ENCODE measurements at places on chromosomes 5 and 9.

DNA sequence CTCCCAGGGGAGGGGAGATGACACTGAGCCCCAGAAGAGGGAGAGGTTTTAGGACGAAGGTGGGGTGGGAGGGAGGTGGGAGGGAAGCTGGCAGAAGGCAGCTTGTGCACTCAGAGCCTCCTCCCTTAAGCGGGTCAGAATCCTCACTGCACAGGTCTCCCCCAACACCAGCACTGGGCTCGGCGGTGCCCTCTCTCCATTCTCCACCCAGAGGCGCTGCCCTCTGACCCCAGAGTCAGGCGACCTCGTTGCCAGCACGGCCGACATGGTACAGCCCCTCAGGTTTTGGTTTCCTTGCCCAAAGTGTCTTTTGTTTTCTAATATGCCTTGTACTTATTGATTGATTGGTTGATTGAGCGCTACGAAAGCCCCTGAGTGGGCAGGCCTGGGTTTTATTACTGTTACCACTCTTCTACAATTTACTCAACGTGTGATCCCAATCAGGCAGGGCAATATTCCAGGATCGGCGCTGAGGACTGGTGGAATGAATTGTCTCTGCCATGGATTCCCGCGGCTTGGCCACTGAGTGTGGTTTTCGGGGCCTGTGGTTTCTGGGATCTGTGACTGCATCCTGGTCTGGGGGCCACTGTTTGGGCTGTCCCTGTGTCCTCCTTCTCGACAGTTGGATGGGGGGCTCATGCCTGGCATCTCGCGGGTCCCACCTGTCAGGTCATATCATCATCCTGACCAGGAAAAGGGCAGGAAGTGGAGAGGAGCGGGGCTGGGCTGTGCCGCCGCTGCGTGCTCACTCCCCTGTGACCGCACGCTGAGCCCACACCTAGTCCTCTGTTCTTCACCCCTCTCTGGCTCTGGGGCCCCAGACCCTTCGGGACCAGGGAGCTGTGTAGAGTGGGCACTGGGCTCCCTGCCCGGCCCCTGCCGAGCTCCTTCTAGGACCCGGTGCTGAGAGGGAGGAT is 9.6 kb upstream of the FCN2 start:
- DNase-seq = no peak

- DNase-seq = no peak
Observed at GRCh38 chr9:135715056-135715595, 13.1 kb downstream of the KCNT1 start.

DNA sequence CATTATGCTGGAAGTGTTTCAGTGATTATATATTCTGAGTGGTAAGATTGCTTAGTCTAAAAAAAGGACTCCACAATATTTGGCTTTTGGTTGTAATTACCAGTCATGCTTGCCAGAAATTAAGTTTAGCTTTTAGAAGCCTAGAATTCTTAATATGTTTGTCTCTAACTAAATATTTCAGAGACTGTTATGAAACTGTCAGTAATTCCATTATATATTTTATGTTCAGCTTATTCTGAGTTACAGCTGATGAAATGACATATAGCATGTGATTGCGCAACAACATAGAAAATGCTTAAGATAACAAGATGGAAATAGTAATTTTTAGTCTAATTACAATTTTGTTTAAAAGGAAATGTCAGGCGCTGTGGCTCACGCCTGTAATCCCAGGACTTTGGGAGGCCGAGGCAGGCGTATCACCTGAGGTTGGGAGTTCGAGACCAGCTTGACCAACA is 44.2 kb downstream of the KIAA1958 start:
- no peak for DNase-seq

GRCh38 chr5:65876496-65876895 is 49.9 kb upstream of the ERBIN start:
- no peak for DNase-seq

DNA sequence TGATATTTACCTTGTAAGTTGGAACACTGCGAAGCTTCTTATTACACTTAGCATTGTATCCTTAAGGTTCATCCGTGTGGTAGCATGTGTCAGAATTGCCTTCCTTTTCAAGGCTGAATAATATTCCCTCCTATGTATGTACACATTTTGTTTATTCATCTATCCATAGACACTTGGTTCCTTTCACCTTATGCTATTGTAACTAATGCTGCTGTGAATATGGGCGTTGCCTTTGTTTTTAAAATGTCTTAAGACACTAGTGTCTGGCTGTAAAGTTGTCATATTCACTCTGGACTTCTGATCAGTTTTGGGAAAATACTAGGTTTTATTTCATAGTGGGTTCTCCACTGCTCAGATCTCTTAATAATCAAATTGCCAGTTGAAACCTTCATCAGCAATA is 383.3 kb upstream of the PRR16 start:
- no peak for DNase-seq

DNA sequence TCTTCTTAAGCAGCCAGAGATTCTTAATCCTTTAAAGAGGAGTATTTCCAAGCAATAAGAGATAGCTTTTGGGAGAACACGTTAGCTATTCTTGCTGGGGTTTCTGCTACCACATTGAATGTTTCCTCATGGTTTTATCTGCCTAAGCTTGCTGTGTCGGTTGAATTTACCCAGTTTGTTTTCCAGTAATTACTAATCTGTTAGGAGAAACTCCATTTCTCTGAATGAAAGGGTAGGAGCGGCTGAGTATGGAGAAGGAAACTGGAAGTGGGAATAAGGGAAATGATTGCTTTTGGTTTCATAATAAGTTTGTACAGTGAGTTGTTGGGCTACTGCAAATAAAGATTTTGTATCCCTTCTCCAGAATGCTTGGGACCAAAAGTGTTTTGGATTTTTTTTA is 1.2 kb downstream of the JAK2 start:
- no peak for DNase-seq

GRCh38 chr9:86282979-86283535 is 719 bp upstream of the ISCA1 start:
- no peak for DNase-seq

GRCh38 chr5:10460252-10460906 is 18.7 kb downstream of the ROPN1L start:
- no peak for DNase-seq

GRCh38 chr9:87592554-87593358 is 95.1 kb downstream of the DAPK1 start:
- DNase-seq = no peak

- peak; percentile 45 for DNase-seq
Observed at GRCh38 chr5:172713113-172713808, 57.7 kb downstream of the DUSP1 start.

- DNase-seq = no peak
Observed at GRCh38 chr9:101458963-101459631, 23.5 kb upstream of the ALDOB start.

DNA sequence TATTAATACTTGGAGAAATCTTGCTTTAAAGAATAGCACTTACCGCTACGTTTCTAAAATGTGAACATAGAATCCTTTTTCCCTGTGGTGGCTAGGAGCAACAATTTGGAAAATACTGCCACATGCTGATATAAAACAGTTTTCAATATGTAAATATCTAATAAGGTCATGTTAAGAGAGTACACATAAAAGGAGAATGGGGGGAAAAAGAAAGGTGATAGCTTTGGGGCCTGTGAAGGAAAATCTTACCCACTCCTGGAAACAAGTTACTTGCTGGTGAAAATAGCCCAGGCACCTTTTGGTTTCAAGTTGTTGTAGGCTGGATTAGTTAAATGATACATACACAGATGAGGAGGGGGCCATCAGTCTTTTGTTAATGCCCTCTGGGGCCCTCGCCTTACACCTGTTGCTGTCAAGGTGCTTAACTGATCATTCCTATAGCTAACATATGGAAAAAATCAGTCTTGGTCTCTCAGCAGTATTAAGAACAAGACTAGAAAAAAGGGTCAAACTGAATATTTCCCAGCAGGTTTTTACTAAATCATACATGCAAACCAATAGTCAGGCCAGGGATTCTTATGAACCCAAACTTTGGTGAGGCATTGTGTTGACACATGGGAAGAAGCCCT is 24.1 kb downstream of the FYB1 start:
- DNase-seq = no peak

- DNase-seq = no peak
Observed at GRCh38 chr9:15416880-15417279, 5.8 kb upstream of the SNAPC3 start.

DNA sequence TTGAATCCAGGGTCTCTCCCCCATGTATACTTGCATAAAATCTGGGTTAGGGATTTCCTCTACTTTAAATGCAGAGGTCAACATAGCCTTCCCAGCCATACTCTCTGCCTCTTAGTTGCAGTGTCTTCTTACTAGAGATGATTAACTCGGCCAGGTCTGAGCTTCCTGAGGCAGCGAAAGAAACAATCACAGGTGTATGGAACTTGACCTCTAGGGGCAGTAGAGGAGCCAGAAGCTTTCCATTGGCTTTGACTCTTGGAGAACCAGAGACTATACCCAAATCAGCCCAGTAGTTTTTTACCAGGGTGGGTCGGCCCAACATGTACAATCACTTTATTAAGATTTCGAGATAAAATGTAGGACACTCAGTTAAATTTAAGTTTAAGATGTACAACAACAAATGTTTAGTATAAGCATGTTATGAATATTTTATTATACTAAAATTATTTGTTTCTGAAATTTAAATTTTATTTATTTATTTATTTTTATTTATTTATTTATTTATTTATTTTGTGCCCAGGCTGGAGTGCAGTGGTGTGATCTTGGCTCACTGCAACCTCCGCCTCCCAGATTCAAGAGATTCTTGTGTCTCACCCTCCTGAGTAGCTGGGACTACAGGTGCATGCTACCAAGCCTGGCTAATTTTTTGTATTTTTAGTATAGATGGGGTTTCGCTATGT is 48.0 kb upstream of the DMRT3 start:
- DNase-seq = no peak

- no peak for DNase-seq
Observed at GRCh38 chr9:132430998-132431397, 21.0 kb downstream of the CFAP77 start.

GRCh38 chr5:38445374-38446028 is 110.9 kb downstream of the LIFR start:
- no peak for DNase-seq

DNA sequence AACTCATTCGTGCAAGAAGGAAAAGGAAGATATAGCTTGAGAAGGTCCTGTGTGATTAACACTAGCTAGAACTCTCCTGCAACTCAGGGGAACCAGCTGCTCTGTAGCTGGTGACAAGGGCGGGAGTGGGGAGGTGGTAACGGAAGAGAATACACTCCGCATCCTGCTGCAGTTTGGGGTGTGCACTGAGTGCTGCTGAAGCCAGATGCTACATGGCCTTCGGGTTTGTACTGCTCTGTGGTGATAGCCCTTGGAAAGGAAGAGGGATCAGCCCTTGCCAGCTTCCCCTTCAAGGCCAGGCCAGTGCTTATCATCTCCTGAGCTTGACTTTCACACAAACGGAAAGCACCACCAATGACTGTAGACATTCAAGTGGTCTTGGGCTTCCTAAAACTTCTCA is 34.3 kb downstream of the FRMD3 start:
- DNase-seq = no peak

DNA sequence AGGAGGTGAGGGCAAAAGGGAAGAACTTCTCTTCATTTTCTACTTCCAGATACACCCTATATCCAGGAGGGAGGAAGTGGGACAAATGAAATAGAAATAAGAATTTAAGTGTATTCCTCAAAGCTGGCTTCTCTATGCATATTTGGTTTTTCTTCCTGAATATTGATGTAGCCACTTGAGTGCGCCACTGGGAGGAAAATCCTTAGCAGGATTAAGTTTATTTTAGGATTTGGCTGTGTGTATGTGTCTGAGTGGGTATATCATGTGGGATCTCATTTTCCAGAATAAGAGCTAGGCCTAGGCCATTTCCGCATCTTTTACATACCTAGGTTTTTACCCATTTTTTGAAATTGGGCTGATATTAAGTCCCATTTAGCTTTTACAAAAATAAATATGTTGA is 42.5 kb downstream of the MAP1B start:
- DNase-seq = no peak

GRCh38 chr9:112020680-112021596 is 124.3 kb downstream of the UGCG start:
- no peak for DNase-seq

DNA sequence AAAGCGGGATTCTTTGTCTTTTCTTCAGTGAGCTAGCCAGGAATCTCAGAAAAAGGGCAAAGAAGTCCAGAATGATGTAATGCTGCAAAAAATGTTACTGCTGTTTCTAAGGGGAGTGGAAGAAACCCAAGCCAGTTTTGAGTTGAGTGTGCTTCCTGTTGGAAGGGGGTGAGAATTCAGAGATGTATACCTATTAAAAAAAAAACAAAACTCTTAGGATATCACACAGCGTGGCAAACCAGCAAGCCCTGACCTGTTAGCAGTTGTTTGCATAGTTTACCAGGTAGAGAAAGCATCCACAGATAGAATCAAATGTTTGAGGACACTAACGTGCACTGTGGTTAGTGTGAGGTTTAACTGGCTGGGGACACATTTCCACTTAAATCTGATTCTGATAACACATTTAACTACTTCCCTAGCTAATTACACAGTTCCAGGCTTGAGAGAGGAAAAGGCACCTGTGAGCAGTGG is 11.4 kb downstream of the BASP1 start:
- no peak for DNase-seq

DNA sequence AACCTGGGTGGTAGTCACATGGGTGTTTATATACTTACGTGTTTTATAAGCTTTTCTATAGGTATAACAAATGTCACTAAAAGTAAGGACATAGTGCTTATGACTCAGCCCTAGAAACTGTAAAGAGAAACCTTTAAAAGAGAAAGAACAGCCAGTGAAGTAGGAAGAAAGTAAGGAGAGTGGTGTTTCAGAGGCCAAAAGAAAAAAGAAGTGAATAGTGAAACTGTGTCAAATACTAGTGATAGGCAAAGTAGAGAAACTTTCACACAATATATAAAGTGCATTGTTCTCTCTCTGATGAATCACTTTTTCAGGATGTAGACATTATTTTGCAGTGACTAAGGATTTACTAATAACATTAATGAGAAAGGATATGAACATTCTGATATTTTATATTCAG is 74.2 kb upstream of the SUSD1 start:
- DNase-seq = no peak

- DNase-seq = no peak
Observed at GRCh38 chr5:147382776-147383175, 127.1 kb downstream of the DPYSL3 start.

DNA sequence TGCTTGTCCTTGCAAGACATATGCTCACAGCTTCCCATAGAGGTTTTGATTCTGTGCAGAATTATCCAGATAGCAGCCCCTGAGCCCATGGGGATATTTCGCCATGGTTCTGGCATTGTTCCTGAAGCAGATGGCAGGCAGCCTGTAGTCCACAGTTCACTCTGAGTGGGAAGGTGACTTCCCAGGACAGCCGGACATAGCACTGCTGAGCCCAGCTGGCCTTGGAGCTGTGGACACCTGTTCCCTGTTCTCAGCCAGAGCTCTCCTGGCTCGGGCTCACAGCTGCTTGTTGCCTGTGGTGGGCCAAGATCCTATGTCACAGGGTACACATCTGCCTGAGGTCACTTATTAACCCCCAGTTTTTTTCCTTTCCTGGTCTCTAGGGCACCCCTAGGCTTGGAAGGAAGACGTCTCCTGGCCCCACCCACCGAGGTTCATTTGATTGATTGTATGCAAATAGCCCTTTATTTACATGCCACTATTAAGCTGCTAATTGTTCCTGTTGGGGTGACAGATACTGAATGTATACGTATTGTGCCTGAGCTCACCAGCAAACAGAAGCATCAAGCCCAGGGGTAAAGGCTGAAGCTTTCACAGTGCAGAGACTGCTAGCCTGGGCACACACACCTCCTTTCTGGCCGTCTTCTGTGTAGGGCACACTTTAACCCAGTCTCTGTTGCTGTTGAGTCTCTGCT is 96.6 kb upstream of the DMRT1 start:
- no peak for DNase-seq

Measured in stimulated activated CD4-positive, alpha-beta T cell treated with anti-CD3 and anti-CD28 coated beads, Interleukin-1b, Interleukin-23, amount 100 ng/mL, for 1 hour (primary cell).